Stimulated activated effector memory CD8-positive, alpha-beta T cell treated with anti-CD3 and anti-CD28 coated beads, Interleukin-12 subunit alpha, Interleukin-12 subunit beta, amount 100 ng/mL, for 72 hours (primary cell): ENCODE measurements at places on chromosomes 1 and 21.

DNA sequence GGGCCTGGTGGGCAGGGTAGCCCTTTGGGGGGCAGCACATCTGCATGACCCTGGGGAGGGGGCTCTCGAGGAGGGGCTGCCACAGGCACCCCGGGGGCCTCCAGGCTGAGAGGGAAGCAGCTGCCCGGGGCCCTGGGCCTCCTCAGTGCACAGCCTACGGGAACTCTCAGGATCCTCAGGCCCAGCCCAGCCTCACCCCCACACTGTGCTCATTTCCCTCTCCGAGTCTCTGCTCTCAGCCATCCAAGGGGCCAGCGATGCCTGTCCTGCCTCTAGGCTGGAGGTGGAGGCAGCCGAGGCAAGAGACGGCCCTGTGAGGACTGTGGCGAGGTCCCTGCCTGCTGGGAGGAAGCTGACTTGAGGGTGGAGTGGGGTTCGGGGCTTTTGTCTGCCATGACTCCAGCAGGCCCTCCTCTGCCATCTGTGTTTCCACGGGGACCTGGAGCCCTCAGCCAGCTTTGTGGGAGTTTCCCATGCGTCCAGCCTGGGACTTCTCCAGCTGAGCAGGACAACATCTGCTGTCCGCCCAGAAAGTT lies 7.2 kb upstream of the PLEKHG5 start:
- DNase-seq, result no peak

DNA sequence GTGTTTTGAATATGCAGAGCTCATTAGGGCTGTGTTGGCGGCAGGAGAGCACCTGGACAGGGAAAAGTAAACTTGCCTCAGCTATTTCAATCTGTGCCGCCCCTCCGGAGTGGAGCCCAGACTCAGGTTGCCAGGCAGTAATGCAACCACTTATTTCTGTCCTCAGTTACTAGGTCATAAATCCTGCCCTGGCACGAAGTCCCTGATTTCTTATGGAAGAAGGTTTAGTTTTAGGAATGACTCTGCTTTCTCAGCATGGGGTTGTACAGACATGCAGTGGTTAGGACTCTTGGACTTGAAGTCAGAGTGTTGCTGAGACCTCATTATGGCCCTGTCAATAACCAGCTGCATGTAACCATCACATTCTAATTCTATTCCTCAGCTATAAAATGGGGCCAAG lies 98.3 kb upstream of the FGGY start:
- no peak for DNase-seq

DNA sequence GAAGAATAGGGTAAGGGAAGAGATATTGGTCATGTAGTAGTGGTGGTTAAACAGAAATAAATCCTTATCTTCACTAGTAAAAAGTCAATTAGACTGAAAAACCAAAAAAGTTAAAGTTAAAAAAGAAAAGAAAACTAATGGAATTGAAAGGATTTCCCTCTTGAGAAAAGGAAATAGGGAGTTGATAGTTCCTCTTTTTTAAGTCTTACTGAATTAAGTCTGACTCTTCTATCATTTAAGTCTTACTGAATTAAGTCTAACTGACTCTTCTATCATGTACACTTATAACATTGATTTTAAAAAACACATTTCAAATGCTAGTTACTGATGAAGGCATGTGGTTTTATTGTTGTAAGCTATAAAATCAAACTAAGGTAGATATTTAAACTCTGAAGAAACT lies 49.5 kb upstream of the TENT5C start:
- no peak for DNase-seq

DNA sequence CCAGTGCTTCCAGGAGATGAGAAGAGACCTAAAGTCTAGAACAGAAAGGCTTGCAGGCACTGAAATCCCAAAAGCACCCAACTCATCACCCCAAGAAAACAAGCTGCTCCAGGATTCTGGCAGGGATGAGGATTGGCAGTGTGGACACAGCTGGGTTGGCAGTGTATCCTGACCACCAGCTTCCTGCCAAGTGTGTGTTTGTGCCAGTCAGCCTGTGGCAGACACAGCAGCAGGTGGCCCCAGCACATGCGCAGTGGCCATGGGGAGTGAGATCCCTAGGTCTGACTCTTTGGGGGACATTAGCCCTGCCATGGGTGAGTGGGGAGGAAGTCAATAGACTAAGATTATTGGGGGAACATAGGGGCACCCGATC lies 8.7 kb upstream of the SNAPIN start:
- no peak for DNase-seq

DNA sequence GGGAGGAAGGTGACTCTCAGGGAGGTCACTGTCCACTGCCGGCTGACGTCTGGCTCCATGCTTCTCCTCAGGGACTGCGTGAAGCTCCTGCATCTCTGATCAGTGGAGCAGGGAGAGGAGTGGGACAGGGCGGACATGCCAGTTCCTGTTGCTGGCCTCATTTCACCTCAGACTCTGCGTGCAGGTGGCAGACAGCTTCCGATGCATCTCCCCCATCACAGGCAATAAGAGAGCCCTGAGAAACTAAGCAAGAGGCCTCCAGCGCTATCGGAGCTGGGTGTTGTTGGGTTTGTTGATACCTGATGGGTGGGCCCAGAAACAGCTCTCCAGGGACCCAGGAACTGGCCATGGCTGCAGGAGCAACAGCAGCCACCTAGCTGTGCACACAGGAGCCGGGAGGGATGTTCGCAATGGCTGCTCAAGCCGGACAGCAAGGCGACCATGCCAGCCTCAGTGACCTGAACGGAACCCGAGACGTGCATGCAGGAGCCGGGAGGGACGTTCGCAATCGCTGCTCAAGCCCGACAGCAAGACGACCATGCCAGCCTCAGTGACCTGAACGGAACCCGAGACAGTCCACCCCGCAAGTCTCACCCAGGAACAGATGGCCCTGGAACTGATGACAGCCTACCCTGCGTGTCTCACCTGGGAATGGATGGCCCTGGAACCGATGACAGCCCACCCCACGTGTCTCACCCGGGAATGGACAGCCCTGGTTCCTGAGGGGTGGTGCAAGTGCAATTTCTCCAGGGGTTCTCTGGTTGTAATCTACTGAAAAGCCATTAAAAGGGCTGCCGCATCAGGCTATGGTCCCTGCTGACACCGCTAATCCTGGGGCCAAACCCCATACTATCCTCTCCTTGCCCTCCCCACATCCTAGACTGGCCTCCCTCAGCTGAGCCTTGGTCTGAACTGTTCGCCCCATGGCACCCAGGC lies 14.2 kb upstream of the PCBP3 start:
- no peak for DNase-seq

- DNase-seq, result no peak
Observed at GRCh38 chr1:53981220-53981619, 35.1 kb downstream of the LRRC42 start.

DNA sequence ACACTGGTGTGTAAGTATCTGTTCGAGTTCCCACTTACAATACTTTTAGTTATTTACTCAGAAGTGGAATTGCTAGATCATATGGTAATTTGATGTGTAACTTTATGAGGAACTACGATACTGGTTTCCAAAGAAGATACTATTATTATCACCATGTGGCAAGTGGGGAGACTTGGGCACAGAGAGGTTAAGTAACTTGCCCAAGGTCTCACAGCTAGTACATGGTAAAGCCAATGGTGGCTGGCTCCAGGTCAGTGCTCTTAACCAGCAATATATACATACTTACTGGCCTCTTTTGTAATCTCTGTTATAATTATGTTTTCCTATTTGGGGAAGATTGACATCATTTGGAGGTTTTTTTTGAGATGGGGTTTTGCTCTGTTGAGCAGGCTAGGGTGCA lies 138.9 kb upstream of the HNRNPU start:
- no peak for DNase-seq

GRCh38 chr1:118485757-118486156 lies 300.7 kb upstream of the SPAG17 start:
- no peak for DNase-seq

GRCh38 chr1:22119626-22120468 lies 23.1 kb downstream of the WNT4 start:
- no peak for DNase-seq

DNA sequence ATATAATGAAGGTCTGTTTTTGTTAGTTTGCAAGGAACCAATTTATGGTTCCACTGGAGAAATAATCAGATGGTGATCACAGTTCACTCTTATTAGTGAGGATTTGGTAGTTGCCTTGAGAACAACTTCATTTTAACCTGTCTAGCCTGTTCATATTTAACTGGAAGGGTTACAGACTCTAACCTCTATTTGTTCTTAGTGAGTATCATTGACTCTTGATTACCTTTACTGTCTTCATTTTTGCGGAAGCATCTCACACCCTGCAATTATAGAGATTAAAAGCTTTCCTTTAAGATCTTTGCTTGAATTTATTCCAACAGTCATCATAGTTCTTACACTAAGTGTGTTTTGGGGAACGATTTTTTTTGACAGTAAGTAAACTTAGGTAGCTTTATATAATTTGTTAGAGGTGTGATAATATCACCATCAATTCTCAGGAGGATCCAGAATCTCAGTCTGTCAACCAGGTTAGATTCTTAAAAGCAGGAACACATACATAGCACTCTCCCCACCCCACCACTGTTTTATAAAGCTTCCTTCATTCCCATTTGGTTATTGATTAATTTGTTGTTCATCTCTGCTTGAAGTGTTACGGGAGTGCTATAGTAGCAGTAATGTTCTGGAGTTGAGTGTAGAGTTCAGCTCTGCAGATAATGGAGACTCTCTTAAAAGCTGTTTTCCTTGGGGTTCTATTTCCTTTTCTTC lies 30.1 kb downstream of the B3GALT2 start:
- DNase-seq, result no peak

DNA sequence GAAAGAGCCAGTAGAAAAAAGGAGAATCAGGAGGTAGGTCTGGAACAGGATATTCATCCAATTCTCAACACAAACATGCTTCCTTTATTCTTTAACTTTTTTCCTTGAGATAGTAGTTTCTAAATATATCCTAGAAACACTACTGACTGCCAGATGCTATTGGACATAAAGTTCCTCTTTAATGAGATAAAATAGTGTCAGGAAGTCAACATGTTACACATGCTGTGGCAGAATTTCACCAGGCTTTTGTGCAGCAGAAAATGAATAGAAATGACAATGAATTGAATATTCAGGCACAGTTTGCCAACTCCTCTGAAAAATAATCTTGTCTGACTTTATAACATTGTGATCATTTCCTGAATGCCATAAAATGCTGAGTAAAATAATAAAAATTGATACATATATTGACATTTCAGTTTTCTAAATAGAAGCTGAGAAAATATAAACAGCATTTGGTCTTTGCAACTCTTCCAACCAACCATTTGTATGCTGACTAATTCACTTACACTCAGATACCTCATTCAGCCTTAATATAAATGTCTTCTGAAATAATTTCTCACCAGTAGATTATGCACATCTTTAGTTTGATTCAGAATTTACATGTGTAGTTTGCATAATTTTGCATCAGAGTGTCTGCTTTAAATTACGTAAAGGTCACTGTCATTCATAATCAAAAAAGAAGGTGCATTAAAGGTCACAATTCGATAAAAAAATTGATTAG lies 486.1 kb upstream of the ADGRL2 start:
- DNase-seq, result no peak

- DNase-seq, result no peak
Observed at GRCh38 chr1:233639611-233640010, 25.7 kb downstream of the KCNK1 start.
